NCI-H2029 treated with DMSO at 0.1 percent for 48 hours (cell line): ENCODE measurements at places on chromosomes 7 and 10.

DNA sequence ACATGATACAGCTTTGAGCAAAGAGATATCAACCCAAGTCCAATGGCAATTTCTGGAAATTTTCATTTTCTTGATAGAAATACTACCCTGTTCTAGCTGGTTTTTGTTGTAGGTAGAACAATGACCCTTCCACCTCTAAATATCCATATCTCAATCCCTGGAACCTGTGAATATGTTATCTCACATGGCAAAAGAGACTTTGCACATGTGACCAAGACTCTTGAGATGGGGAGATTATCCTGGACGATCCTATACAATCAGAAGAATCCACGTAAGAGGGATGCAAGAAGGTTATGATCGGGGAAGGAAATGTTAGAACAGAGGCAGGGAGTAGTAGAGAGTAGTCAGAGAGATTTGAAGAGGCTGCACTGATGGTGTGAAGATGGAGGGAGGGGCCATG lies 124.9 kb downstream of the CCDC71L start:
- no peak for DNase-seq

GRCh38 chr7:21422751-21423150 lies 5.1 kb upstream of the SP4 start:
- DNase-seq: no peak

DNA sequence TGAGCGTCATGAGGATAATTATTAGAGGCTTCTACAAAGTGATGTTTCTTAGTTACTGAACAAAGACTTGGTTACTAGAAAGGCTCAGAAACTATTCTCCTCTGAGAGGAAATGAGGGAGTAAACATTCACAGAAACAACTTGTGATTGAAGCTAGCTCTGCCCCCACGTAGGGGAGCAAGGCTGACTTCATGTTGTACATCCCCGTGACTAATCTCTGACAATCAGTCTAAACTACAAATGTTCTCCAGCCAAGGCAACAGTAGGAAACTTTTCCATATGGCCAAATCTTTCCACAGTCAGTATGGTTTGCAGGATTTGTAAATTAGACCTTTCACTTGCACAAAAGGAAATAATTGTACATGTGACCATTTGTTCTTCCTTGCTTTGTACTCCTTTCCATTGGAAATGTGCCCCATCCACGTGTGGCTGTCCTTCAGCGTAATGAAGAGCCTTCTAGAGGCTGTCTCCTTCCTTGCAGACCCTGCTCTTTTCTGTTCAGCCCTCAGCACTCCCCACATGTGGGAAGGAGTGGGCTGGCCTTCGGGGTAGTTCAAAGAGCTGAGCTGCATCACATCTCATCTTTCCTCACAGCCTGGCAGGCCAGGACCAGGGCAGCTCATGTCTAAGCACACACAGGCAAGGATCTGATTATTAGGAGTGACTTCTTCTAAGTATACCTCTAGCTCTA lies 93.5 kb downstream of the PCGF5 start:
- no peak for DNase-seq

GRCh38 chr10:31390804-31391203 lies 71.8 kb downstream of the ZEB1 start:
- no peak for DNase-seq

DNA sequence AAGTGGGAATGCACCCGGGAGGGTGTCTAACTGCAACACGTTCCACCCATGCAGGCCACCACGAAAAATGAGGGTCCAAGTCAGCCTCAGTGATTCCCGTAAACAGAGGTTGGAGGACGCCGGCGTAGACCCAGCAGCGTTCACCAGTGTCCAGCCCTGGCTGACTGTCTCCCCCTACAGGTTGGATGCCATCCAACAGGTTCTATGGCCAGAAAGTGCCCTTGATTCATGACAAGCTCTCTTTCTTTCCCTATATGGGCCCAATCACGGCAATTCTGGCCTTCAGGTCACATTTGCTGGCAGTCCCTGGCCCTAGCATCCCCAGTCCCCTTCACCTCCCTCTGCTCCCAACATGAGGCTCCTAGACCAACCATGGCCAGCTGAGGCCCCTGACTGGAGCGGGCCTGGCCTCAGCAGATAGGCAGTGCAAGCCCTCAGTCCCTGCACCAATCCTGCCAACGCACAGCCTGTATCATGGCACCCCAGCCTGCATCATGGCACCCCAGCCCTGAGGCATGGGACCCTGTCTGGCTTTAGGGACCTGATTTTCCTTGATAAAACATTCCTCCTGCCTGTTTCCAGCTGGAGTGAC lies 227.4 kb downstream of the GRID1 start:
- no peak for DNase-seq

- DNase-seq: peak; percentile 12
Observed at GRCh38 chr10:29634764-29635625, at the start of gene SVIL. TSS of gene SVIL (minus strand) at chr10:29634971. CDS start at chr10:29555058, 79,913 bp downstream.

GRCh38 chr7:69440976-69441375 lies 157.3 kb upstream of the AUTS2 start:
- no peak for DNase-seq

DNA sequence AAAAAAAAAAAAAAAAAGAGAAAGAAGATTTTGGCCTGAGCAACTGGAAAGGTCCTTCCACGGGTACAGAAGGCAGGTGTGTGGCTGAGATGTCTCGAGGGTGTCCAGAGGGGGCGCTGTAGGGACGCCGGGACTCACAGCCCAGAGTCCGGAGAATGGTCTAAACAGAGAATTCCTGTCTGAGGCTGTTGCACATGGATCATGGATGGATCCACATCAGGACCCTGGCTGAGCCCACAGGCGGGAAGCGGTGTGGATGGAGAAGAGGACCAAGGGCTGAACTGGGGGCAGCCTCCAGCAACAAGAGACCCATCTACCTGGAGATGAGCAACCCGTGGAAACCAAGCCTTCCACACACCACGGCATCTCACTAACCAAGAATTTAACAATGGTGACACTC lies 55.0 kb downstream of the PKD1L1 start:
- no peak for DNase-seq

- DNase-seq: no peak
Observed at GRCh38 chr7:24715661-24716479, 41.4 kb downstream of the GSDME start.

- DNase-seq: no peak
Observed at GRCh38 chr10:75852851-75853484, 421.5 kb downstream of the LRMDA start.

- DNase-seq: no peak
Observed at GRCh38 chr7:36305226-36305625, 84.4 kb upstream of the ANLN start.

DNA sequence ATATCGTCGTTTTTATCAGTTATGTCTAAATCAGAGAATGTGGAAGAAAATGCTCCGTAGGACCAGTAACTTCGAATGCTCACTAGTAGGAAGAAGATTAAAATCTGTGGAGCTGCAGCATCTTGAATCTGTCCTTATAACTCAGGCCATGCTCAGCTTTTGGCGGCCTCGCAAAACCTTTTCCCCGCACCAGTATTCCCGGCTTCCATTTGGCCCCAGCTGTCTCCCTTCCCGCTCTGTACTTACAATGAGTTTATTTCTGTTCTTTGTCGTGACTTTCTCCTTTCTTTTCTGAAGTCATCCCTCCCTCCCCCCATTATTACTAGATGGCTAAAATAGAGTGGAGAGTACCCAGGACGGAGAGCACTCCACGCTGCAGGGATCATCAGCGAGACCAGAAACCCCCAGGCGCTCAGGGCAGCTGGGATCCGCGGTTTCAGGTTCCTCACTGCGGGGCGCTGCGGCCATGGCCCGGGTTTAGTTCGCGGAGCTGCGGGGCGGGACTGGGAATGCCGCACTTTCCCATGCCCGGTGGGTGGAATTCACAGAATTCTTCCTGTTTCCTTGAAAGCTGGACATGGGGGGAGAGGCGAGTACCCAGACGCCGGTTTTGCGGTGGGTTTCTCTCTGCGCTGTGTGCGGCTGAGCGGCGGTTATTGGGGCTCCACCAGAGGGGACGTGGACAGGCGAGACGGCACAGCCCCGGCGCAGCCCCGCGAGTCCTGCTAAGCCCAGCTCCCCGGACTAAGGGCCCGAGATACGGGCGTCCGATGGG lies 183.5 kb downstream of the POM121L12 start:
- no peak for DNase-seq

DNA sequence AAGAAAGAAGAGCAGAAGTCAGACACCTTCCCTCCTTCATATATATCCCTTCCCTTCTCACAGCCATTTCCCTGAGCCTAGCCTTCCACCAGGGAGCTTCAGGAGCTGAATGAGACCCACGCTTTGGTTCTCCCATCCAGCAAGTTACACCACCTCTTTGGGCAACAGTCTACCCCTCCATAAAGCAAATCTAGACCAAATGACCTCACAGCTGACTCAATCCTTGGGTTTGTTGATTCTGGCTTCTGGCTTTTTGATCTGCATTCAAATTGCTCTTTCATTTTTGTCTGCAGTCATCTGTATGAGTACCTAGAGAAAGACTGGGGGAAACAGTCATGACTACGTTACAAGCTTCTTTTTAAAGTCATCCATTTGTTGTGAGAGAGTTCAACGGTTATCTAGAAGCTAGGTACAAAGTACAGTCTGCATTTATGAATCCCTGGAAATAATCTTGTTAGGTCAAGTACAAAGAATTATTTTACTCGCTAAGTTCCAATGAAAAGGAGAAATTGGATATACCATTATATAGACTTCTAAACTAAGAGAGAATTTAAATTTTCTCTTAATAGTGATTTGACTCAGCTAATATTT lies 86.3 kb downstream of the RAB11FIP2 start:
- no peak for DNase-seq

DNA sequence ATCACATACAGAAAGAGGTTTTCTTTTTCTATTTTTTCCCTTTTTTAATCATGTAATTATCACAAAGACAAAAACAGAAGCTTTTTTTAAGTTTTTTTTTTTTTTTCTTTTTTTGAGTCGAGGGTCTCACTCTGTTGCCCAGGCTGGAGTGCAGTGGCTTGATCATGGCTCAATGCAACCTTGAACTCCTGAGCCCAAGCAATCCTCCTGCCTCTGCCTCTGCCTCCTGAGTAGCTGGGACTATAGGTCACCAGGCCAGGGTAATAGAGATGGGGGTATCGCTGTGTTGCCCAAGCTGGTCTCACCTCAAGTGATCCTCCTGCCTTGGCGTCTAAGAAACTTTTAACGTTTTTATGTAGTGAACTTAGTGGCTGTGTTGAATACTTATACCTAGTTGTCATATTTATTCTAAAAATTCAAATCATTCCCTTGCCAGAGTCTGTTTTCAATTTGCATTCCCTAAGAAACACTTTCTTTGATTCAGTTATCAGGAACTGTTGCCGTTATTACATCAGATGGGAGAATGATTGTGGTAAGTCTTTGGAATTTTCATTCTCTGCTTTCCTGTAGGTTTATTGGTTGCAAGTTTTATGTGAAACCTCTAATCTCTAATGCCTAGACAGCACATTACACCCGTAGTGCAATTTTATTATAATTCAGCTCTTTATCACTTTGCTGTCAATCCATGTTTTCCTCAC lies 1.3 kb downstream of the LSM8 start:
- DNase-seq: no peak

- DNase-seq: no peak
Observed at GRCh38 chr10:43295436-43295835, 28.6 kb upstream of the RASGEF1A start.

DNA sequence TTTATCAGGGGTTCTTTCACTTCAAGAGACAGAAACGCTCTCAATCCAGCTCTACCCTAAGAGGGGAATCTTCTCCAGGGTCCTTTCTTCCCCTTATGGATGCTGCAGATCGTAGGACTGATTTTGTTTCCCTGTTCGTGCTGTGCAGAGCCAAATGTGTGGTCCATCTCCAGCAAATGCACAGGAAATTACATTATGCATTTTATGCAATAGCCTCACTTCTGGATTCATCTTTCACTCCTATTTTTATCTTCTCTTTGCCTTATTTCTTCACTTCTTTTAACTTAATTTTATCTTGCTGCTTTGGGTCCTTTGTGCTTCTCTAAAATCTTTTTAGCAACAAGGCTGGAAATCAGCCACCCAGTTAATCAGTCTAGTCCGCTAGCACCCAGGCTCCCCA lies 184.5 kb upstream of the INHBA start:
- no peak for DNase-seq

DNA sequence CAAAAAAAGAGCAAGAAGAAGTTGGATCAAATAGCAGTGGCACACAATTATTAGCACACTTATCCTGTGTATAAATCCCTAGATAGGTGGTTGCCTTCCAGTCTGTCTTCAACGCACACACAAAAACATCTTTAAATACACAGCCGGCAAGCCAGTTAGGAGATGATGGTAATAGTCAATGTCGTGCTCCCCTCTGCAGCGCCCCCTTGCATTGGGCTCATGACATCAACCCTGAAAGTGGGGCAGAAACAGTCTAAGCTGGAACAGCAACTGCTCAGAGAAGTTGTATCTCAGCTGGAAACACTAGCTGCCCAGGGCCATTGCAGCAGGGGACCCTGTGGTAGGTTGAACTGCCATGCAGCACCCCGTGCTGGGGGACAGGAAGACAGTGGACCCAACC lies 179.5 kb upstream of the YAE1 start:
- DNase-seq: no peak

DNA sequence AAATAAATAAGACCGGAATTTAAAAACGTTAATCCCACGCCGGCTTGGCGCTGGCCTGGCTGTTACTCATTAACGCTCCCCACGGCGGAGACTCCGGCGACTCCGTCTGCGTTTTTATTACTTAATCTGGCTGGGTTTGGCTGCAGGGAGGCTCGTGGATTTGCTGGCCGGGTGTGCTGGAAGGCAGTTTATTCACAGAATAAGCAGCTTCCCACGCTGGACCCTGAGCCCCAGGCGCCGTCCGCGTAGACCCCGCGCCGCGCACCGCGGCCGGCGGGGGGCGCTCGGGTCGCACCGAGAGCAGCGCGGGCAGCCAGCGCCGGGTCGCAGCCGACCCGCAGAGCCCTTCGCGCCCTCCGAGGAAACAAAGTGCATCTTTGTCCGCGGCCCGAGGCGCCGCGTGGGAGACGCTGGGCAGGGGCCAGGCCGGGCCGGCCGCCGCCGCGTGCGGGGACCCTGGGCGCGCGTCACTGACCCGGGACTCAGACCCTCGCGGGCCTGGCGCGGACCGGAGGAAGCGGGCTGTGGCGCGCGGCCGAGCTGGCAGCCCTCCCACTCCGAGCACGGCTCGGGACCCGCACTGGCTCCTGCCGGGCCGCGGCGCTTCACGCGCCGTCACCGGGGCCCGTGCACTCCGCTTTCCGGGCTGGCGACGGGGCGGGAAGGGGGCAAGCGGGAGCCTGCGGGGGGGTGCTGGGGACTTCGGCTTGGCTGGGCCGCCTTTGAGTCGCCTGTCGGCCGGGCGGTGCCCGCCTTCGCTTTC lies 587 bp upstream of the GRK5 start:
- no peak for DNase-seq

GRCh38 chr10:4243651-4244050 lies 458.6 kb upstream of the KLF6 start:
- no peak for DNase-seq

- peak; percentile 33 for DNase-seq
Observed at GRCh38 chr7:28956608-28957063, 1.5 kb downstream of the TRIL start.

DNA sequence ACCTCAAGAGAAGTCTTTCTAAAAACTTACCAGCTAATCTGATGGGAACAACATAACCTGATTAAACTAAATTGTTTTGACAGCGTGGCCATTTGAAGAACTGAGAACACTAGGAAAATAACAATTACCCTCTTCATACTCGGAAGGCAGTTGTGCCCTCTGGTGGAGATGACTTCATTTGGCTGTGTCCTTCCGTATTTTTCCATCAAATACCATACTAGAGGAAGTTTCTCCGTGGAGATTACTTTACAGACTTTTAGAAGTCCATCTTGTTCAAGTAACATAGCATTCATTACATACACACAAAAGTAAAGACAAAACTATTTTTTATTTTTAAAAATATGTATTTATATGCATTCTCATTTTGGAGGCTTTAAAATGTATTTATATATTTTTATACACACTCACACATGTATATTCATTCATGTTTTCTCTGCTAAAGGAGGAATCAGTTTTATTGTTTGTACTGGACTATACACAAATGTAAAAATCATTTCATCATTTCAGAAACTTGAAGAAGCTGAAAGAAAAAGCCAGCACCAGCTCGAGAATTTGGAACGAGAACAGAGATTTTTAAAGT lies 25.2 kb downstream of the SMNDC1 start:
- DNase-seq: peak; percentile 28
